ENCODE measurements at places on chromosomes 13 and 19.

DNA sequence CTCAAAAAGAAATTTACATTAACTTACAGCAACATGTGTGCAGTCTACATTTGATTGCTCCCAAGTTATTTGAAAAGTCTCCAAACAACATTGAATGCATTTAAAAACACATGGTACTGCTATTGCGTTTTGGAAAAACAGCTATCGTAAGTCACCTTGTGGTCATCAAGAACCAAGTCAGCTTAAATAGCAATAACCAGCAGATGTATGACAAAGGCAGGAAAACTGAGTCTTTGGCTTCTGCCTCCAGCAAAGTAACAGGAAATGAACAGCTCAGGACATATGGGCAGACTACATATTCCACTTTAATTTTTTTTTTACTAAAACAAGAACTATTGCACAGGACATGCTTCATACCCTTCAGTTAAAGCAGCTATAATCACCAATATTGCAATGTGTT is 580.6 kb upstream of the SPRY2 start:
- no peak for DNase-seq

DNA sequence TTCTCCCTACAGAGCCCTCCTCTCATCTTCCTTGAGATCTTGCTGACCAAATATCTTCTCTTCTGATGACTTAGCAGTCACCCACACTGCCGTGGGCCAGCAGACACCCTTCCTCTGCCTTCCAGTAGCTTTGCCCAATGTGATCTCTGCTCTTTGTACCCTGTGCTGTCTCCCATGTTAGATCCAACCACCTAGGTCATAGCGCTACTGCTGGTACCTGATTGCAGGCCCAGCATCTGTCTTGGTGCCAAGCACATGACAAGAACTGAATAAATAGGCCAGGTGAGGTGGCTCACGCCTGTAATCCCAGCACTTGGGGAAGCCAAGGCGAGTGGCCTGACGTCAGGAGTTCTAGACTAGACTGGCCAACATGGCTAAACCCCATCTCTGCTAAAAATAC is 149.7 kb downstream of the TM9SF2 start:
- DNase-seq: no peak

GRCh38 chr13:45807520-45808099 is 43.9 kb downstream of the SIAH3 start:
- DNase-seq: no peak

DNA sequence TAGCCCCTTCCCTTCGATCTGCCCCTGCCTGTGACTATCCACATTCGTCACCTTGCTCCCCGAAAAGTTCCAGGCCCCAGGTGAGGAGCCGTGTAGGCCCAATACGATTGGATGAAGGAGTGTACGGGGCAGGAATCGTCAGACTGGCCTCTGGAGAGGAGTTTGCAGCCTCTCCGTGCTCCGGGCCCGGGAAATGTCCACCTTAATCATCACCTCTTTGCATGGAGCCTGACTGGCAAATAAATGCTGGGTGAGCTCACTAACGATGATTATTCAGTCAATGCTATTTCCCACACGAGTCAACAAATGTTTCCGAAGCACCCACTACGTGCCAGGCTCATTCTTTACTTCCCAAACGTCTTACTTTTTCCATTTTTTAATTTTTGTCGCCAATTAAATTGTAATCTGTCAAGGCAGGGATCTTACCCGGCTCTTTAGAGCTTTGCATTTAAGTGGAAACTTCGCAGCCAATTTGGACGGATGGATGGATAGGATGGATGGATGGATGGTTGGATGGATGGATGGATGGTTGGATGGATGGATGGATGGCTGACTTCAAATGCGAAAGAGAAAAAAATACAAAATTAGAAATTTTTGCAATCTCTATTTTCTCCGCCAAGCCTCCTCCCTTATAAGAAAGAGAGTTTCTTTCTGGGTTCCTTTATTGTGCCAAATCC is 45.8 kb downstream of the TGDS start:
- DNase-seq: no peak

DNA sequence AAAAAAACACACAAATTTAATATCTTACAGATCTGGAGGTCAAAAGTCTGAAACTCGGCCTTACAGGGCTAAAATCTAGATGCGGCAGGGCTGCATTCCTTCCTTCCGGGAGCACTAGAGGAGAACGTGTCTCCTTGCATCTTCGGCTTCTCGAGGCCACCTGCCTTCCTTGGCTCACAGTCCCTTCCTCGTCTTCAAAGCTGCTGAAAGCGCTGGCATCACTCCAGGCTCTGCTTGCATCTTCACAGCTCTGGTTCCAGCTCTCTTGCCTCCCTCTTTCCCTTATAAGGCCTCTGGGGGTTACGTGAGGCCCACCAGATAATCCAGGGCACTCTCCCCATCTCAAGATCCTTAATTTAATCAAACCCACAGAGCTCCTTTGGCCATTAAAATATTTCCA is 10.5 kb downstream of the XRCC1 start:
- DNase-seq: no peak

- DNase-seq: no peak
Measured at GRCh38 chr13:30734439-30734838, 904 bp upstream of the ALOX5AP start.

- DNase-seq: no peak
Measured at GRCh38 chr13:112962396-112962795, 6.6 kb upstream of the MCF2L start.

GRCh38 chr13:75353781-75354193 is 128.2 kb downstream of the TBC1D4 start:
- no peak for DNase-seq

- DNase-seq: no peak
Measured at GRCh38 chr13:99263126-99263785, 5.1 kb upstream of the GPR18 start.

DNA sequence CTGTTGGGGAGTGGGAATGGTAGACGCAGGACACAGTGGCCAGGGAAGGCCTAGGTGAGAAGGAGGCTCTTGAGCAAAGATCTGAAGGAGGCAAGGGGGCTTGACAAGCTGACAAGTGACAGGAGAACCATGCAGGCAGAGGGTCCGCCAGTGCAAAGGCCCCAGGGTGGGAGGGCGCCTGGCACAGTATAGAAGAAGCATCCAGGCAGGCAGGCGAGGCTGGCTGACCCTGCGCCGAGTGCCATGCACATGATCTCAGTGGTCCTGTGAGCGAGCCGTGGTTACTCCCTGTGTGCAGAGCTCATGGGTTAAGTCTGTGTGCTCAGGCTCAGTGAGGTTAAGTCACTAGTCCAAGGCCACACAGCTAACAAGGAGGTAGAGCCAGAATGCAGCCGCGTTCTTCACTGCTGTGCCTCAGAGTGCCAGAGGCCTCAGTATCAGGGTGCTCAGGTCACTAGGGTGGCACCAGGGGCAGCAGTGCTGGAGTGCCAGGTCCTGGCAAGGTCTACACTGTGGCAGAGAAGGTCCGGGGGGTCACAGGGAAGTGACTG is 15.2 kb downstream of the CNFN start:
- DNase-seq: no peak

GRCh38 chr13:95264225-95264624 is 37.0 kb downstream of the ABCC4 start:
- DNase-seq: no peak

DNA sequence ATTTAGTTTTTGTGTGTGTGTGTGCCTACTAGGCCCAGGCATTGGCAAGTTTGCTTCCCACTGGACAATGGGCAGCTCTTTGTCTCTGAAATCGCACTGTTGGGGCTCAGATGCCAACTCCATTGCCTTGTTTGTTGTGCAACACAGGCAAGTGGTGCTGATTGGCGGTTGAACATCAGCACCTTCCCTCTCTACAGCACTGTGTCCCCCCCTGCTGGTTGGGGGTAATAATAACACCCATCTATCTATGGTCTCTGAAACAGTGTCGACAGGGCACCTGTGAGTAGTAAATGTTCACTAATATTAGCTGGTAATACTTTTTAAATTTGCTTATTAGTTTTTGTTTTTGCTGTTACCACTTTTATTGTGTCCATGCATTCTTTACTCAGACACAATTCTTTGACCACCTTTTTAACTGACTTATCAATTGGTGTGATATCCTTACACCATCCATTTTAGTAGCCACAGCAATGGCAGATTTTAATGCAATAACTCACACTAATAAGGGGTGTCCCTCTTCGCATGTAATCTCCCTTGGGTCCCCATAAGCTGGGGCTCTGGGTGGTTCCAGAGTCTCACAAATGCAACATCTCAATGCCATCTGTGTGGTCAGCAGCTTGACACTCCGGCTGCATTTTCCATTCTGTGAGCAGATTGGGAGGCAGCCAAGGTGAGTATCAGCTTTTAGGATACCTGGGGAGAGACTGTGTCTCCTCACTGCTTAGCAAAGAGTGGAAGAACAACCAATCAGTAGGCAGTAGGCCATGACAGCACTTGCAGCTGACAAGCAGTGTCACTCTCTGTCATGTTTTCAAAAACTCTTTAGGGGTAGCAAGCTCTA is 47.7 kb upstream of the UQCRFS1 start:
- DNase-seq: no peak

DNA sequence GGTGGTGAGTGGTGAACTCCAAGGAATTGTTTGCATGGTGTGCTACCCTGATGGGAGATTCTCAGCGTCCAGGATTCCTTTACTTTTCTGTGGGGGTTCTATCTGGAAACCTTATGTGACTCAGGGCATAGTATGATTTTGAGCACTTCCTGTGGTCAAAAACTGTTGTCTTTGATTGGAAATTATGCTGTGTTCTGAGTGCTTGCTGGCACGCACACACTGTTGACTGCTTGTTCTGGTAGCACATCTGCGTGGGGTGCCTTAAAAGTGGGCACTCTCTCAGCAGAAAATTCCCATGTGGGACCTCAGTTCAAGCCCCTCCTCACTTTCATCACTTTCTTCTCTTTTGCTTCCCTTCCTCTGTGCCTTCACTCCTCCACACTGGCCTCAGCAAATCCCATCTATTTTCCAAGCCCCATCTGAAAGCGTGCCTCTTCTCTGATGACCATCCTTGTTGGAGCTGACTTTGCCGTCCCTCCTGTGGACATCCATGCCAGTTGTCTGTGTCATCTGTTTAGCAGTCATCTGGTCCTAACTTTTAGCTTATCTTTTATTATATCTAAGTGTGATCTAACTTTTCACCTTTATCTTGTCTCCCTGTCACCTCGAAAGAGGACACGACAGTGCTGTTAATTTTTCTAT is 56.4 kb upstream of the NPAS1 start:
- no peak for DNase-seq

GRCh38 chr13:86933676-86934075 is 737.5 kb upstream of the SLITRK5 start:
- no peak for DNase-seq

GRCh38 chr19:57867868-57868492 is 18.3 kb downstream of the ZNF587 start:
- no peak for DNase-seq

DNA sequence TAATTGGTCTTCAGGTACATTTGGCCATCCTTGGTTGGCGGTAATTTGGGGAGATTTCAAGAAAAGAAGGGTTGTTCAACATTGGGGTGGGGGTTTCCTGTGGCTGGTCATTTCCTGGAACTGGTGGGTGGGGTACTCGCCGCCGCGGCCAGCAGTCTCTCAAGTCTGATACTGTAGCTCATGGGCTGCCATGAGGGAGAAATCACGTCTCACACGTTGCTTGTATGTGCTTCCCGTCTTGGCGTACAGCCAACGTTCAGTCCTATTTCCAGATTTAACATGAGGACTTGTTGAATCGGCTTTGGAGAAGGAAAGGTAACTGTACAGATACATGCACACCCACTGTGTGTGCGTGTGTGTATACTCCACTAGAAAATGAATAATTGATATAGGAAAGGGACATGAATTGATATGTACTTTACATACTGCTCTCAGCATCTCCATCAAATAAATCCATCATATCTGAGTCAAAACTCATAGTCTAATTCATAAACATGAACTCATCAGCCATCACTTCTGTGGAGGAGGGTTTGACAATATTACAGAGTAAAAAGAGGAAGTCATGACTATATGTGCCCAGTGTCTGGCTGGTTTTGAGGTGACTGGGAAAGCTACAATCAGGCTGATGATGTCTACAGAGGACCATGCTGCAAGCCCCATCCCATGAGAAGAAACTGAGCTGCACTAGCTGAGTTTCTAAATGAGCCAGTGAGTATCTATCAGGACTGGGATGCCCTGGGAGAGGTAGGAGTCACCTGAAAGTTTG is 418.1 kb downstream of the TSHZ3 start:
- DNase-seq: no peak

DNA sequence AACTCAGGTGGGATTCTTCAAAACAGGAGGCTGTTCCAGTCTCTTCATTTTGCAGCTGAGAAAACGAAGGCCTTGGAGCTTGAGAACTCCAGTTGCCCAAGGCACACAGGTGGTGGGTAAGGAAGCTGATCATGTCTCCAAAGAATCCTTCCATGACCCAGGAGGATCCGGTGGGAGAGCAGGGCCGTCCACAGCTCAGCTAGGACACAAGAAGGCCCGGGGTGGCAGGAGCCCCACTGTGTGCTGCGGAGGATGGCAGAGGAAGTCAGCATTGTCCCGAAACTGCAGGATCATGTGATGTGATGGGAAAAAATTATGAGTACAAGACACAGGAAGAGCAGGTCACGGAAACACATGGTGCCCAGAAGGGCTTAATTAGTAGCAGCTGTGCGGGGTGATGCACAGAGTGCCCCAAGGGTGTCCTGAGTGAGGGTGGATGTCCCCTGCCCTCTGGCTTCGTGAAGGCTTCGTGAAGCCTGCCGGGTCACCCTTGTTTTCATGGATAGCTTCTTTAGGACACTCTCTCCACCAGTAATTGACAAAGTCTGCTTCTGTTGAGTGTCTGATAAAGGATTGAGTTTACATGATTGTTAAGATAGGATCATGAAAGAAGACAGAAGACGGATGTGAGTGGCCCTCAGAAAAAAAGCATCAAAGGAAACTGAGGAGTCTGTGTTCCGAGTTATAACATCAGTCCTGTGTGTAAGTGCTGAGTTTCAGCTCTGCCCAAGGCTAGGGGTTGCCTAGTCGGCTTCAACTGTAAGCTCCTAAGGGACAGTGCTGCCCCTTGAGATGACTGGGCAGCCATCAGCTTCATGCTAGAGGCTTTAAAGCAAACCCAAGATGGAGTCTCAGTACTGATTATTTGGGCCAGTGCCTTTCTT is 33.8 kb upstream of the SACS start:
- DNase-seq: no peak

DNA sequence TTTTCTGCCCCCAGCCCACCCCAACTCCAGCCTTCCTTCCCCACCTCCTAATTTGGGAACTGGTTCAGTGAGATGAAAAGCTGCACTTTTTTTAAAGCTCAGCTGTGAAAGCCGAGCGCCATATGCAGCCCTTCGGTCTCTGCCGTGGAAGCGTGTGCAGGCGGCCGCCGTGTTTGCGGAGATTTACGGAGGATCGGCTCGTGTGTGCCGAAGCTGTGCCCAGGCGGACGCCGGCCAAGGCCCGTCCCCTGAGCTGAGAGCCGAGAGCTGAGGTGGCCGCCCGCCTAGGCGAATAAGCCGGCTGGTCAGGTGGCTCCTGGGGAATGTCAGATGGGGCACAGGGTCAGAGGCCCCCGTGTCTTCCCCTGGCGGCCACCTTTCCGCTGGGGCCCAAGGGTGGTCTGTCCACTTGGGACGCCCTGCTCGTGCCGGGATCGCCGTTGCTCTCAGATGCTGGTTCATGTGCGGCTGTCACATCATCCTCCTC is 78.7 kb downstream of the ZNF536 start:
- no peak for DNase-seq

GRCh38 chr13:105990256-105990958 is 545.1 kb downstream of the EFNB2 start:
- DNase-seq: no peak

All from activated CD8-positive, alpha-beta memory T cell treated with anti-CD3 and anti-CD28 coated beads for 1 hour (primary cell).